Activated naive CD8-positive, alpha-beta T cell treated with anti-CD3 and anti-CD28 coated beads, Interleukin-2, amount 50 U/mL, for 16 hours (primary cell): ENCODE measurements at places on chromosomes 5 and 9.

GRCh38 chr9:133681658-133682306 is 45.6 kb downstream of the DBH start:
- DNase-seq: no peak

DNA sequence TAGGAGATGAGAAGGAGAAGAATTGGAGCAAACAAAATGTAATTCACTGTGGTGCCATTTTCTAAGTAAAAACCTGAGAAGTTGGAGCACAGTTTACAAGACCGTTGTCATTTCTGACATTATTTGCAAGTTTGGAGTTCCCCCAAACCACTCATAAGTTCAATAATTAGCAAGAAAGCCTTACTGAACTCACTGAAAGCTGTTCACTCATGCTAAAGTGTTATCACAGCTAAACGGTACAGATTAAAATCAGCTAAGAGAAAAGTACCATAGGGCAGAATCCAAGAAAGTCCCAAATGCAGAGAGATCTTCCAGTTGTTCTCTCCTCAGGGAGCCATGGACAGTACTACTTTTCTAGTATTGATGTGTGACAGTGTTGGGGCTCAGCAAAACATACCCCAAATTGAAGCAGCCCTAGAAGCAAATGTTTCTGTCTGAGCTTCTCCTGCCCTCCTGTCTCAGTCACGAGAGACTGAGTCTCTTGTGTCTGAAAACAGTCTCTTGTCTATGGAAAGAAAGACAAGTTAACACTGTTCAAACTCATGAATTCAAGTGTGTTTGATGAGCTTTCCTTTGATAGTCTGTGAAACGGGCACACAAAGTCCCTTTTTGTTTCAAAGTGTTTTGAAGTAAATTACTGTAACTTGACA is 221.2 kb downstream of the GABRG2 start:
- no peak for DNase-seq

GRCh38 chr5:3511934-3512333 is 83.7 kb upstream of the IRX1 start:
- DNase-seq: no peak

GRCh38 chr9:110958847-110959246 is 79.4 kb downstream of the LPAR1 start:
- DNase-seq: no peak

GRCh38 chr9:87099407-87099806 is 152.1 kb upstream of the GAS1 start:
- no peak for DNase-seq

DNA sequence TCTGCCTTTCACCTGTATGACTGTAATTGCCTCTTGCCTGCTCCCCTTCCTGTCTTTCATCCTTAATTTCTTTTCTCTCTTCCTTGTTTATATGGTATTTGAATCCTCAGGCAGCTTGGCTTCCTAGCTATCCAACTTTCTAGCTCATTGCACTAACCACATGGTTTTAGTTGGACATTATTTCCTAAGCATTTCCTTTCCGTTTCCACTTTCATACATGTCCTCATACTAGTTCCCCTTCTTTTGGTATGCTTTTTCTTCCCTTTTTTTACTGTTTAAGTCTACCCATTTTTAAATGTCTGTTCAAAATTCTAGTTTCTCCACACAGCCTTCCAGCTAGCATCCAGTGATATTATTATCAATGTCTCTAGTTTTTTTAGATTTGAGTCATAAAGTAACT is 6.6 kb downstream of the CWC27 start:
- no peak for DNase-seq

- DNase-seq: no peak
These were observed 408.3 kb downstream of the DMRT2 start for GRCh38 chr9:1458503-1458902.

DNA sequence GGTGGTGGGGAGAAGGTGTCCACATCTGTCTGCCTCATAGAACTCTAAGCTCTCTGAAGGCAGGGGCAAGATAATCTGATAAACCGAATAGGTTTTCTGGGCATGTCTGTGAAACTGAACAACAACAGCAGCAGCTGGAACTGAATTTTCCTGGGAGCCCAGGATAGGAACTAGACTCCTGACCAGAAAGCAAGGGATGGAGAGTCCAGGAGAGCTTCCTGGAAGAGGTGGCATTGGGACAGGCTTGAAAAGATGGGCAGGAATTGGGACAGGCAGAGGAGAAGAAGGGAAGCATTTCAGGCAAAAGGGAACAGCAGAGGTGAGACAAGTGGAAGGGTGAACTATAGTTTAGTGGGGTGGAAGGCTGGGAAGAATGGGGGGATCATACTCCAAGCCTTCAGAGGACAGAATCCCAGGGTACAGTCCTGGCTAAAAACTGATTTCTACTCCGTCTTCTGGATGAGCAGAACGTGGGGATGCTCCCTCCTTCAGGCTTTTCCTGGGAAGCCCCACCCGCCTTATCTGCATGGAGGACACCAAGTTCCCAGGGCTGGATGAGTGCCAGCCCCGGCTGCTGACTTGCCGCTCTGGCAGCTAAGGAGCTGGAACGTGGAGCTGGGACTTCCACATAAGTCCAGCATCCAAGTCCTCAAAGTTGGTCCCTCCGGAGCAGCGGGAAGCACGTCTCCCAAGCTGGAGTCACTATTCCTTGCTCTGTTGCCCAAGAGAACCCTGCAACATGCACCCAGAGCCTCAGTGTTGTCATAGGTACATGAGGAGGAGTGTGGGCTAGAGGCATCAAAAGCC is 13.9 kb upstream of the KIF12 start:
- DNase-seq: no peak

- DNase-seq: no peak
These were observed 454.1 kb downstream of the ARHGEF28 start for GRCh38 chr5:74079971-74080556.

- no peak for DNase-seq
These were observed 43.7 kb downstream of the MCTP1 start for GRCh38 chr5:95241161-95241560.

DNA sequence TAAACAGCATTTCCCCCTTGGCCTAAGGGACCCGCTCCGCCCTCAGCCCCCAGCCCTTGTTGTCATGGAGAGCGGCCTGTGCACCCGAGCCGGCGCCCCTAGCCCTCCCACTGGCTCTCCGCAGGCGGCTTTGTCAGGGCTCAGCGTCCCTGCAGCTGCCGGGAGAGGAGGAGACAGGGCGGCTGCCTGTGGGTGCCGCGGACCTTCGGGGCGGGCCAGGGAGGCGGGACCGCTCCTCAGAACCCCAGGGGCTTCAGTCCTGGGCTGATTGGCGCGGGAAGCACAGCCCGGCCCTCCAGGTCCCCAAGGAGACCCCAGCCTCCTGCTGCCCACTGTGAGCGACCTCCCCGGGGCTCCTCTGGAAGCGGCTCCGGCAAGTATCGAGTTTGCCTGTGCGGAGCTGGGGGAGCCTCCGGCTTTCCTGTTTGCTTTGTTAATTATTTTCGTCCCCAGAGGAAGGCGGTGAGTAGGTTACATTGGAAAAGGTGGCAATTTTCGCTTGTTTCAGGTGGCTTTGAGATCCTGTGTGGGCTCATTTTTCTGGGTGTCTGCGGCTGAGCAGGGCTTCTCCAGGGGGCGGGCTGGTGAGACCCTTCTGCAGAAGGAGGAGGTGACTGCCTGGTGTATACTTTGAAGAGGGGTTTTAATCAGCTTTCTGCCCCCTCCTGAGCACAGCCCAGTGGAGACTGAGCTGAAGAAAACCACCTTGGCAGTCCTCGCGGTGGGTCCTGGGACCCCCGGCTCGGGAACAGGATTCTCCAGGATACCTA is at the start of gene FGD3:
Gene FGD3, plus strand, starts transcription at position 256 of the 770 bp plus-strand sequence. CDS start 28,734 bp downstream, outside the sequence.
- DNase-seq: no peak

DNA sequence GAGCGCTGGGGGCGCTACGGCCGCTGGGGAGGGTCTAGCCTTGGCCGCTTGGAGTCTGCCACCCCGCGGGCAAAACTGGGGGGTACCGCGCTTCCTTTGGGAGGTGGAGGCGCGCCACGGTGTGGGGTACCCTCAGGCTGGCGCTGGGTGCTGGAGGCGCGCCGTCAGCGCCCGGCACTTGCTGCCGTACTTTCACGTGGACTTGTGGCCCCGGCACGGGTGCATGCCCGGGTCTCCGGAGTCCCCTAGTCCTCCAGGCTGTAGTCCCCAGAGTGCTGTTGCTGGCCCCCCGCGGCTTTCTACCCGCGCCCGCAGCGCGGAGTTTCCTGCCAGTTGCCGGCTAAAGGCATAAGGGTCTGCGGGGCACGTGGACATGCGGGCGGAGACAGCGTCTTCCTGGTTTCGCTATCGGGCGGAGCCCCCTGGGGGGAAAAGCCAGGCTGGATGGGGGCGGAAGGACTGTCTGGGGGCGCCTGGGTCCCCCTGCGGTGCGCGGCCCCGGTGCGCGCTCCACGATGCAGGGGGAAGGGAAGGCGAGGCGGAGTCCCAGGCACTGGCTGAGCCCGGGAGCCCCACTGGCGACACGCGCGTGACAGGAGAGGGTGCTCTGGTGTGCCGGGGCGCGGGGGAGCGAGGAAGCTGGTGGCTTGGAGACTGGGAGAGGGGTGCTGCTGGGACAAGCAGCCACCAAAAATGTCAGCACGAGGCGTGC is 666 bp downstream of the PPARGC1B start:
- peak; percentile 37 for DNase-seq

DNA sequence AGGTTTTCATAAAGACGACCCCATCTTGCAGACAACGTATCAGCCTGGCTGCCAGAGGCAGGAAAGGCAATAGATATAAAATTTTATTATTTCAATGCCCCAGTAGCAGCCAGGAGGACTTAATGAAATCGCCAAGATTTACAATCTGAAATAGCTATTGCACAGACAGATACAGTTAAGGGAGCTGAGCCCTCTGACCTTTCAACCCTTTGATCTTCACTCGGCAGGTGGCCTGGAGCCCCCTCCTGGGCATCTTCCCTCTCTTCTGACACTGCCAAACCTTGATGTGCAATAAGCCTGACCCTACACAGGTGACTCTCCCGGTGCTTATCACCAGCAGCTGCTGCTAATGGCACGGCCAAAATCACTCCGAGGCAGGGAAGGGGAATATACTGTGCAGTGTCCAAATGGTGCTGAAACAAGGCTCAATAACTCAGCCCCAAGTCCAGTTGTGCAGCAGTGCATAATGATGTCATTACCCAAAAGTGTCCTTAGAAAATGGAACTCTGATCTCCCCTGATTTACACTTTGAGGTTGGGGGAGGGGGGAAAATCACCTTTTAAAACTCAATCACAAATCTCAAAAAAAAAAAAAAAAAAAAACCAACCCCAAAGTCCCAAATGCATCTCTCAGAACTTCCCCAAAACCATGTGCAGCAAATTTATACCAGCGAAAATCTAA is 242.0 kb downstream of the CRB2 start:
- DNase-seq: no peak

GRCh38 chr5:158618256-158618655 is 481.5 kb downstream of the EBF1 start:
- DNase-seq: no peak

GRCh38 chr9:7243838-7244237 is 486.1 kb downstream of the KDM4C start:
- no peak for DNase-seq

DNA sequence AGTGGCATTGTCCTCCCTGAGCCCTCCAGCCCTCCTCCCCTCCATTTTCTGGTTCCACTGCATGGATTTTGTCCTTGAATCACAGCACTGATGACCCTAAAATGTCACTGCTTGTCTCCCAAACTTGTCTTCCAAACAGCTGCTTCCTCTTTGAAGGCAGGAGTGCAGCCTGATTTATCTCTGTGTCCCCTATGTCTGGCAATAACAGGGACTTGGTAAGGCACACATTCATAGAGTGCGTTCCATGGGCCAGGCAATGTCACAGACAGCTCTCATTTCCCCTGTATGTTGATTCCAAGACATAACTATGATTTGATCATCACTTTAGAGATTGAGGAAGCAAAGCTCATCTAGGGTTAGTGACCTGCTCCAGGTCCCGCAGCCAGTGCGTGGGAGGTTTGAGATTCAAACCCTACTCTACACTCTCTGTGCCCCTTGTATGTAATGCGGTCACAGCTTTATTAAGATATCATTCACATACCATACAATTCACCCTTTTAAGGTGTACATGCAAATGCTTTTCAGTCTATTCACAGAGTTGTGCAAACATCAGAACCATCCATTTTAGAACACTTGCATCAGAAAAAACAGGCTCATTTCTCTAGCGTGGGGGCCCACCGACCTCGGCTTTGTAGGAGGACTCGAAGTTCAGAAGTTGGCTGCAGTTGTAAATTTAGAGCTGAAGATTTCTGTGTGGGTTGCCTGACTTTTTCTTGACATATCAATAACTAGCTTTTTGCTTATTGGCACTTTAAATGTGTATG is 28.4 kb upstream of the BOD1 start:
- DNase-seq: no peak

GRCh38 chr9:84742261-84742660 is 72.7 kb downstream of the NTRK2 start:
- DNase-seq: no peak

DNA sequence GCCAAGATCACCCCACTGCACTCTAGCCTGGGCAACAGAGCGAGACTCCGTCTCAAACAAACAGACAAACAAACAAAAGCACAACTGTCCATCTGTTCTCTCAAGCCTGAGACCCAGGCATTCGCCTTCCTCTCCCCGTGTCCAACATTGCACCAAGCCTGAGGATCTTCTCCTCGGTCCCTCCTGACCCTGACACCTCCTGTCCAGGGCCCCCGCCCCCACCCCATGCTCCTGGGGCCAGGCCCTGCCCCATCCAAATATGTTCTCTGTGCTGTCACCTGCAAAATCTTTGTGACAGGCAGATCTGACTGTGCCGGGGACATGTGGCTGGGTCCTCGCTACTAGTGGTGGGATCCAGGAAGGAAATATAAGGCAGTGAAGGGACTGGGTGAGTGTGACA is 33.4 kb upstream of the UNC5A start:
- DNase-seq: no peak

DNA sequence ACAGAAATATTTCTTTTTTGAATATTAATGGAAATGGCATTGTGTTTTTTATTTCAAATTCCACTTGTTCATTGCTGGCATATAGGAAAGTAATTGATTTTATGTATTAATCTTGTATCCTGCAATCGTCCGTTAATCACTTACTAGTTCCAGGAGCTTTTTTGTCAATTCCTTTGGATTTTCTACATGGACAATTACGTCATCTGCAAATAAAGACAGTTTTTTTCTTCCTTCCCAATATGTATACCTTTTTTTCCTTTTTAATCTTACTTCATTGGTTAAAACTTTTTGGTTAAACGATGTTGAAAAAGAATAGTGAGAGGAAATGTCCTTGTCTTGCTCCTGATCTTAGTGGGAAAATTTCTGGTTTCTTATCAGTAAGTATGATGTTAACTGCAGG is 1.5 kb upstream of the TIFAB start:
- DNase-seq: no peak

DNA sequence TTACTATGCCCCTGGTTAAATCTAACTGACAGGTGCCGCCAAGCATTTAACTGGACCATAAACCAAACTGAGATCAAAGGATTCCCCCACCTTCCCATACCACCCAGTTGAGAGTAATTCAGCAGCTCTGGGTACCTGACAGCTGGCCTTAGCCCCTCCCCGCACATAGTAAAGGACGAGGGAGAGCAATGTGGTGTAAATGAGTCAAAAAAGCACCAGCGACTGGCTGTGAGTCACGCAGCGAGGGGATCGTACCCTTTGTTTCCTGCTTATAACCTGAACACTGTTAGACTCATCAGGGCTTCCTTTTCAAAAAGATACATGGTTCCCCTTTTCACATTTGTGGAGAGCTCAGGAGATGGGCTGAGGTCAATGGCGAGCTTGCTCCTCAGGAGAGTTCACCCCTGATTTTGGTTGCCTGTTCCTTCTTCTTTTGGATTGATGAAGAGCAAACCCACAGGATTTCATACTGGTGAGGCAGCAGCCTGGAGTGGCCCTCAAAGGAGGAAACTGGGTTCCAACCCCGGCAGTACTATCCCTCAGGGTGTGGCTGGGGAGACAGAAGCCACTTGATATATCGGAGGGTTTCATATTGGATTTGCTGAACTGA is 71.5 kb downstream of the ANKRD33B start:
- peak; percentile 53 for DNase-seq
